ENCODE measurements at places on chromosomes 3 and 15.
A peak's percentile ranks its signal among the peaks of the same experiment; 100 is the strongest.

DNA sequence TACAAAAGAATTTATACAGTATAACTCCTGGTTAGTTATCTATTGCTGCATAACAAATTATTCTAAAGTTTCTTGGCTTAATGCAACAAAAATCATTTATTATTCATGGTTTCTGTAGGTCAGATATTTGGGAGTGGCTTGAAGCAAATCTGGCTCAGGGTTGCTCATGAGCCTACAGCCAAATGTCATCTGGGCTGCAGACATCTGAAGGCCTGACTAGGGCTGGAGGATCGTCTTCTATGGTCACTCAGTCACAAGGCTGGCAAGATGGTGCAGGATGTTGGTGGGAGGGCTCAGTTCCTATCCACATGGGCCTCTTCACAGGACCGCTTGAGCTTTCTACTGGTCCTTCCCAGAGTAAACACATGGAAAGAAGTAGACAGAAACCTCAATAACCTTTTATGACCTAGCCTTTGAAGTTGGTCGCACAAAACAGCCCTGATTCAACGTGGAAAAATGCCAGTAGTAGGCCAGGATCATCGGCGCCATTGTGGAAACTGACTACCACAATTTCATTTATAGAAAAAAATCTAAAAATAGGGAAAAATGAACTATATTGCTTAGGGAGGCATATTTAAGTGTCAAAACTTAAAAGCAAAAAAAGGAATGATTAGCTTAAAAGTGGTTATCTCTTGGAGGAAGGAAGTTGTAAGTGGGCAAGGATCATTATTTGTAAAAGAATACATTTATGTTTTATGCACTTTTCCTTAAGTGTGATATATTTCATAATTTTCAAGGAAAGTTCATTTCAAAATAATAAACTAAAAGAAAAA, 9.9 kb upstream of the MITF start:
- H3K36me3 ChIP-seq = no peaks in the 10 kb centered on the region
- no peaks in the 10 kb centered on the region for H3K4me1 ChIP-seq
- no peak overlapping the region for H3K4me3 ChIP-seq

DNA sequence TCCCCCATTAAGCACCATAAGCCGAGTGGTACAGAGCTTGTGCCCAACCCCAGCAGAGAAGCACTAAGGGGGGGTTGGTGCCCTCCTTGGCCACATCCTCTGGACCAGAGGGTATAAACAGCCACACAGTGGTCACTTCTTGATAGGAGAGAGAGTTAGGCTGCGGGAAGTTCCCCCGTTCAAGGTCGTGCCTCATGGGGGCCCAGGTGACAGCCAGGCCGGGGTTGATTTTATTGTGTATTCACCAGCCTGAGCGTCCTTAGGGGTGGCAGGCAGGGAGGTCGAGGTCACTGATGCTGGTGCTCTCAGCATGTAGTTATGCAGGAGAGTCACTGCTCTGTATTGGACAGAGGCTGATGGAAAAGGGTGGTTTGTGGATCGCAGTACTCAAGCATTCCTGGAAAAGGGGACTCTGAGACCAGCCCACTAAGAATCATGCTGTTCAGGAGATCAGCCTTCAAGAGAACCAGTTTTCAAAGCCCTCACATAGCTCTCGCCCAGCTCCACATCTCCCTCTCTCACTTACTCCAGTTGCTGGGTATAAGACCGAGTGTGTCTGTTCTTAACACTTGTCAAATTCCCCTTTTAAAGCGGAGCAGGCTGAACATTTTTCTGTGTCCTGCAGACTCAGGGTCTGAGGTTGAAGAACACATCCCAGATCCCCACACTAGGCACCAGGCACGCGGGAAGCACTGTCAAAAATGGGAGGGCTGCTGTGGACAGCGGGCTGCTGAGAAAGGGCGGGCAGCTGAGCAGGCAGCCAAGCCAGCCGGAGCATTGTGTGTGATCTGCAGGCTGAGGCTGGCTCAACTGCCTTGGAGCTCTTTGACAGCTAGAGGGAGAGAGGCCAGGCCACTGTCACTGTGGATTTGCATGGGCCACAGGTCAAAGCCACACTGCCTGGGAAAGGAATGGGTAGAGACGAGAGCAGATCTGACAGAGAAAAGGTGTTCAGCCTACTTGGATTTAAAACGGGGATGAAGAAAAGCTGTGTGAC, 279.3 kb upstream of the LRRFIP2 start:
- peak; percentile 77 for DNase-seq
- H3K27ac ChIP-seq = no peak overlapping the region

DNA sequence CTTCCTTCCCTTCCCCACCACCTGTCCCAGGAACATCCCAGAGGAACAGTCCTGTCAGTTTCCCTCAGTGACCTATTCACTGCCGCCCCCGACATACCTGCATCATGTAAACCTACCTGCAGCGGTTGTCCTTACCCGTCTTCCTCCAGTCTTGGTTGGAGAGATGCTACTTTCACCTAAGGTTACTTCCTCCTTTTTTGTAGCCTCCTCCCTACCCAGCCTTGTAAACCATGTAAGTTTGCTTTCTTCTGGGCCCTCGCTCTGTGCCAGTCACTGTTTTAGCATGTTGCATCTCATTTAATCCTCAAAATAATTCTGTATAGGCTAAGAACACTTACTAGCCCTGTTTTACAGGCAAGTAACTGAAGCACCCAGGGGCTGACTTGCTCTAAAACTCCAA, 58.3 kb downstream of the GPR171 start:
- H3K4me3 ChIP-seq = no peak overlapping the region
- H3K4me1 ChIP-seq = peaks cover 16% of the 10 kb centered on the region
- no peak overlapping the region for H3K27ac ChIP-seq
- H3K36me3 ChIP-seq = no peaks in the 10 kb centered on the region

GRCh38 chr3:107650788-107651187, 128.0 kb downstream of the BBX start:
- no peak overlapping the region for H3K4me3 ChIP-seq
- H3K27me3 ChIP-seq = no peaks in the 10 kb centered on the region
- no peaks in the 10 kb centered on the region for H3K36me3 ChIP-seq
- no peak for DNase-seq
- H3K4me1 ChIP-seq = no peaks in the 10 kb centered on the region
- no peak overlapping the region for H3K27ac ChIP-seq

Measured in SK-N-SH (cell line).